Stimulated activated CD4-positive, alpha-beta T cell treated with anti-CD3 and anti-CD28 coated beads, TNF-alpha, amount 100 ng/mL, for 1 hour (primary cell): ENCODE measurements at places on chromosomes 11 and 22.

GRCh38 chr11:97072420-97072819 lies 682.6 kb downstream of the JRKL start:
- no peak for DNase-seq

- no peak for DNase-seq
These were observed 3.1 kb upstream of the CLDN5 start for GRCh38 chr22:19527321-19527721.

GRCh38 chr11:95443386-95443785 lies 212.4 kb upstream of the SESN3 start:
- DNase-seq: no peak

DNA sequence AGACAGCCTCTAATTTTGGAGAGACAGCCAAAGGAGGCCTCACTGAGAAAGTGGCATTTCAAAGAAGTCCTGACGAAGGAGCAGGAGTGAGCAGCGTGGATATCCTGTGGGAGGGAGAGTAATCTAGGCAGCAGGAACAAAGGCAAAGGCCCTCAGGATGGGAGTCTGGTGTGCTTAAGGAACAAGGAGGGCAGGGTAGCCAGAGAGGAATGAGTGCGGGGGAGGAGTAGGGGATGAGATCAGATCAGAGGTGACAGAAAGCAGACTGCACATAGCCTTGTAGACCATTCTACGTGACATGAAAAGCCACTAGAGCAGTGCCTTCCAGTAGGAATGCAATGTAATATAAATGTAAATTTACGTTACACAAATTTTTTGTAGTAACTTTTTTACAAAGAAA lies 5.6 kb downstream of the SLC36A4 start:
- DNase-seq: no peak

- DNase-seq: no peak
These were observed at the start of gene A4GALT for GRCh38 chr22:42720263-42721044. TSS of gene A4GALT (minus strand) at chr22:42720870. CDS start at chr22:42693951, 26,919 bp downstream.

GRCh38 chr11:3092603-3093141 lies 35.4 kb upstream of the CARS1 start:
- no peak for DNase-seq

GRCh38 chr11:133619973-133620372 lies 87.7 kb upstream of the OPCML start:
- no peak for DNase-seq

- no peak for DNase-seq
These were observed 6.7 kb downstream of the UEVLD start for GRCh38 chr11:18581825-18582224.

GRCh38 chr11:975827-976226 lies 50.2 kb downstream of the AP2A2 start:
- no peak for DNase-seq

DNA sequence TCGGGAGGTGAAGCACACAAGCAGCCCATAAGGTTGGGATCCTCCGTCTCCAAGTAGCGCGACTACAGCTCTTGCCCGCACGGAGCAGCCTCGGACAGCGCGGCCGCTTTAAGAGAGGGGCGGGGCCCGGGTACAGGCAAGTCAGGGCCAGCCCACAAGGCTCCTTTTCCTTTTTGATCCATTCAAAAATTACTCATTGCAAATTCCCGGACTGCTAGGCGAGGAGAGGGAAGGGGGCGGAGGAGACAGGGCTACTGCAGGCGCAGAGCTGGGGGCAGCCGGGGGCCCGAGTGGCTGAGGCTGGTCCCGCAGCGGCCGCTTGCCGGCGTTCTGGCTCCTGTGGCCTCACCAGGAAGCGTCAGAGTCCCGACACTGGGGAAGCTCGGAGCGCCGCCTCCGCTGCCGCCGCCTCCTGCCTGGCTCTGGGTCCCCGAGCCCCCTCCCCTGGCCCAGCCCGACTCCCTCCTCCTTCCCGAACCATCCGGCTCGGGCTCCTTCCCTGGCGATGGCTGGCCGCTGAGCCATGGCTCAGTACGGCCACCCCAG lies at the start of gene UBASH3B:
Gene UBASH3B (plus strand): TSS at position 196 of the 546 bp plus-strand sequence. CDS start 328 bp downstream, at position 524.
- peak; percentile 30 for DNase-seq

DNA sequence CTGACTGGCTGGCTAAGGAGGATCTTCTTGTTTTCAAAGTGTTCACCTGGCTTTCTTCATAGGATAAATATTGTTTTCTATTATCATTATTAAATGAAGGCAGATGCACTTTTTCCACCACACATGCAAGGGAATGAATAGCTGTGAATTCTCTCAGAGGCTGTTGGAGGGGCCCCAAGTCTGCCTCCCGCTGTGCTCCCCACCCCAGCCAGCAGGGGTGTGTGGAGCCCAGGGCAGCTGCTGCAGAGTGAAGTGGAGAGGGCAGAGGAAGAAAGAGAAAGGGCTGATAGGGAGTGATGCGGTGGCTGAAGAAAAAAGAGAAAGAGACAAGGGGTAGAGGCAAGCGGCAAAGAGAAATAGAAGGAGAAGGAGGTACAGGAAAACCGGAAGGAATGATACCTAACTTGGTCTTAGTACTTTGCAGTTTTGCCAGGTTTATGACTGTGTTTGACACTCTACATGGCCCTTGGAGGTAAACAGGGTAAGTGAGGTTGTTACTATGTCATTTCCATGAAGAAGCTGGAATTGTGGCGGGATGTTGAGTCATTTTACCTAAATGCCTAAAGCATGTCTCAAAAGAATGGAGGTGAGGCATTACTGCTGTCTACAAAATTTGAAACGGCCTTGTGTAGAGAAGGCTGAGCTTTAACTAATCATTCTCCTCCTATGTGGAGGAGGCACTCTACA lies 145.7 kb upstream of the B3GAT1 start:
- no peak for DNase-seq

DNA sequence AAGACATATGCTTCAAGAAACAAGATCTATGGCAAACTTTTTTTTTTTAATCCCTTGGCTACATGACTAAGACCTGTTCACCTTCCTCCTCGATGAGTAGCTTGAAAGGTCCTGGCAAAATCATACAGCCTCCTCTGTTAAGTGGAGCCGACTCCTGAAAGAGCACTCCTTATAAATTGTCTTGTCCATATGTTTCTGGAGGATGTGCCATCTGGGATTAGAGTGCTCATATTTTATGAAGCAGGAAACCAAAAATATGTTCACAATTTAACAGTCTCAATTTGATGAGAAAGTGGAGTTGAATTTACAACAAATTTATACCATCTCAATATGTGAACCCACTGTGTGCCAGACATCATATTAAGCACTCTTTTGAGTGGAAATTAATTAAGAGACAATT lies 912.1 kb upstream of the FAT3 start:
- no peak for DNase-seq

GRCh38 chr22:37118083-37118482 lies 8.6 kb upstream of the TMPRSS6 start:
- DNase-seq: no peak

GRCh38 chr11:61375761-61376108 lies 13.6 kb downstream of the TMEM138 start:
- no peak for DNase-seq
